ENCODE measurements at places on chromosomes 2 and 18.
A peak's percentile ranks its signal among the peaks of the same experiment; 100 is the strongest.

DNA sequence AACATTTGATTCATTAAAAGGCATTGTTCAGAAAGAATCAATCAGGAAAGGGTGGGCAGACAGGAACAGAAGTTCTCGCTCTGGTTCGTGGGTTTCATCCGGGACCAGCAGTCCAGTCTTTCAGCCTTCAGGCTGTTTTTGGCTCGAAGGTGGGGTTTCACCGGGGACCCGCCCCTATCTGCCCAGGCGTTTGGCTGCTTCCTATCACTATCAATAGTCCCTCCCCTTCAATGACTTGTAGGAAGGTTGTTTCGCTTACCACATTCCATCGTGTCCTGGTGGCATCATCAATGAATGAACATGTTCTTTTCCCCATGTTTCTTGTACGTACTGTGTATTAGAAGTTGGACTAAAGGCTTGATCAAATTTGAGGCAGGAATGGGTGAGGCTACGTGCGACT is 130.3 kb downstream of the NEDD4L start:
- no peak overlapping the region for H3K4me3 ChIP-seq
- no peak for DNase-seq
- H3K4me1 ChIP-seq: no peaks in the 10 kb centered on the region

- H3K4me1 ChIP-seq: no peaks in the 10 kb centered on the region
- H3K36me3 ChIP-seq: no peaks in the 10 kb centered on the region
- H3K27ac ChIP-seq: no peak overlapping the region
- no peak overlapping the region for H3K4me3 ChIP-seq
- no peaks in the 10 kb centered on the region for H3K27me3 ChIP-seq
Observed at GRCh38 chr2:58025150-58025933, 21.3 kb upstream of the VRK2 start.

- no peaks in the 10 kb centered on the region for H3K27me3 ChIP-seq
- H3K4me1 ChIP-seq: no peaks in the 10 kb centered on the region
- DNase-seq: no peak
- H3K4me3 ChIP-seq: no peak overlapping the region
- H3K36me3 ChIP-seq: no peaks in the 10 kb centered on the region
- H3K27ac ChIP-seq: no peak overlapping the region
Observed at GRCh38 chr2:234038076-234038802, 12.3 kb upstream of the SPP2 start.

- H3K4me1 ChIP-seq: no peaks in the 10 kb centered on the region
- no peaks in the 10 kb centered on the region for H3K27me3 ChIP-seq
- no peak for DNase-seq
- H3K27ac ChIP-seq: no peak overlapping the region
- no peaks in the 10 kb centered on the region for H3K36me3 ChIP-seq
Observed at GRCh38 chr2:204505488-204505887, 39.8 kb upstream of the PARD3B start.

DNA sequence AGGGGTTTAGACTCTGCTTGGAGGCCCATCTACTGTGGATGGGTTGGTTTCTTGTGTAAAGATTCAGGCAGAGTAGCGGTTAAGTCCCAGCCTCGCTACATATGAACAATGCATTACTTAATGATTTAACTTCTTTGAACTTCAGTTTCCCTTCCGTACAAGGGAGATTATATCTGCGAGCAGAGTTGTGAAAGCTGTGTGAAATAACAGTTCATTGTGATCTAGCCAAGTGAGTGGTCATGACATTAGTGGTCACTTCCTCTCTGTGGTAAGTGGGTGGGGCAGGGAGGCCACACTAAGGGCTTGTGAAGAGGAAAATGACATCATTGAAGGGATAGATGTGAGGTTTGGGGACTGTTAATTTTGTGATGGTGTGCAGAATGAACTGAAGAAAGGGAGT is 14.1 kb upstream of the MEX3C start:
- DNase-seq: peak; percentile 22
- no peaks in the 10 kb centered on the region for H3K4me1 ChIP-seq
- no peak overlapping the region for H3K4me3 ChIP-seq
- peak overlapping the region; percentile 9 for H3K27ac ChIP-seq
- H3K27me3 ChIP-seq: no peaks in the 10 kb centered on the region
- no peaks in the 10 kb centered on the region for H3K36me3 ChIP-seq

GRCh38 chr2:119958670-119959268 is 54.1 kb upstream of the EPB41L5 start:
- no peak overlapping the region for H3K4me3 ChIP-seq
- DNase-seq: no peak
- H3K27me3 ChIP-seq: no peaks in the 10 kb centered on the region
- no peaks in the 10 kb centered on the region for H3K4me1 ChIP-seq

DNA sequence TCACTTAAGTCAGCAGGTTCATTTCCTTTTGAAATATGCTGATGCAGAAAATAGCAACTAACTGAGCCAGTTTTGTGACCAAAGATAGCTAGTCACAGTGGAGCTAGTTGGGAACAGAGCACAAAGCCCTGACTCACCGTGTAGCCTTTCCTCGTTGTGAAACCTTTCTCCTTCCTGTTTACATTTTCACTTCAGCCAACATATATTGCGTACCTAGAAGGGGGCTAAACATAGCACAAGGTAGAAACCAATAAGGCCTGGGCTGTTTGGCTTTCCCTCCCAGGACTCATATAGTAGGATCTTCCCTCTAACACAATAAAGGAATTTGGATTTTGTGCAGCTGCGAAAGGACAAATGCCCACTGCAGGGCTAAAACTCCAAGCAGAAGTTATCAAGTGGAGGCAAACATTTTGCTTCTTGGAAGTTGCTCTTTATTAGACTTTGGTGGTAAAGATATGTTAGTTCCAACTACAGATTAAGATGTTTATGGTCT is 24.5 kb upstream of the LPIN2 start:
- no peak for DNase-seq
- H3K27me3 ChIP-seq: no peaks in the 10 kb centered on the region
- H3K36me3 ChIP-seq: no peaks in the 10 kb centered on the region
- no peak overlapping the region for H3K4me3 ChIP-seq
- no peak overlapping the region for H3K27ac ChIP-seq

DNA sequence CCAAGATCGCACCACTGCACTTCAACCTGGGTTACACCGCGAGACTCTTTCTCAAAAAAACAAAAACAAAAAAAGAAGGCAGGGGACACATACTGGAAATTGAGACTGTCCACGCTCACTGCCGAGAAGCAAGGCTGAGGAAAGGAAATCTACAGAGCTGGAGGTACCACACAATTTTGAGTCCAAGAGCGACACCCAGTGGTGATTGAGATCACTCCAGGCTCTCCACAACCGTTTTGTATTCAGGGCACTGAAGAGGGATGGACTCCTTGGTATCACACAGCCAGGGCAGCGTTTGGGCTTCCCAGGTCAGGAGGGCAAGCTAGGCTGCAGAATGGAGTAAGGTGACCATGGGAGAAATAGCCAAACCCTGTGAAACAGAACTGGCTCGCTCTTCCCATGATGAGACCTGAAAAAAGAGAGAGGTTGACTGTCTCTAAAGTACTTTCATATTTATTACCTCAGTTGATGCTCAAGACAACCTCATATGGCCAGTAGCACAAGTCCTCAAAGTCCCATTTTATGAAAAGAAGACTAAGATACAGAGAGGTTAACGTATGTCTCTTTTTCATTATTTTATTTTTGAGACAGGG is 74.5 kb upstream of the YPEL5 start:
- no peak overlapping the region for H3K4me3 ChIP-seq
- H3K4me1 ChIP-seq: no peaks in the 10 kb centered on the region
- peaks cover 19% of the 10 kb centered on the region for H3K27me3 ChIP-seq
- no peak overlapping the region for H3K27ac ChIP-seq

GRCh38 chr2:37378411-37378810 is 34.0 kb downstream of the QPCT start:
- no peaks in the 10 kb centered on the region for H3K27me3 ChIP-seq
- H3K4me1 ChIP-seq: peaks cover 7% of the 10 kb centered on the region
- H3K4me3 ChIP-seq: no peak overlapping the region
- H3K27ac ChIP-seq: peak overlapping the region; percentile 6

DNA sequence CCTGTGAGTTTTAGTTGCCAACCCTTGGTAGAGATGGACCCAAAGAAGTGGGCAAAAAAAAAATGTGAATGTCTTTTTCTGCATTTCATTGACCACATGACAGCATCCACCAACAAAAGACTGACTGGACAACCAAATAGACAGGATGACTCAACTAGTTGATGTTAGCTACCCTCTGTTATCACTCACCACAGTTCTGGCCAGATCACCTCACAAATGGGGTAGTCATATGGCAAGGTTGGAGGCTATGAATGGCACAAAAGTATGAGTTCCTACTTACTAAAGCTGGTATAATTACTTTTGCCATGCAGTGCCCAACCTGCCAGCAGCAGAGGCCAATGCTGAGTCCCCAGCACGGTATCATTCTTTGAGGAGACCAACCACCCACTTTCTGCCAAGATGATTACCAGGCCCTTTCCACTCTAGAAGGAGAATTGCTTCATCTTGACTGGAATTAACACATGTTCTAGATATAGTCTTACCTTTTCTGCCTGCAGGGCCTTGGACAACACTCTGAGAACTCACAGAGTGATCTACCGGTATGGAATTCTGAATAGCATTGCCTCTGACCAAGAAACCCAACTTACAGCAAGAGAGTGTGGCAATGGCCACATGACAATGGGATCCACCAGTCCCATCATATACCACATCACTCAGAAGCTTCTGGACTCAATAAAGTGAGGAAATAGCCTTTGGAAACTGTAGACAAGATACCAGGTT is 20.1 kb upstream of the TCF7L1 start:
- DNase-seq: no peak
- no peaks in the 10 kb centered on the region for H3K4me1 ChIP-seq

- no peak overlapping the region for H3K4me3 ChIP-seq
- no peaks in the 10 kb centered on the region for H3K36me3 ChIP-seq
- H3K27ac ChIP-seq: no peak overlapping the region
- peaks cover 5% of the 10 kb centered on the region for H3K4me1 ChIP-seq
- H3K27me3 ChIP-seq: peaks cover 31% of the 10 kb centered on the region
Observed at GRCh38 chr18:5546660-5547059, 2.9 kb upstream of the EPB41L3 start.

DNA sequence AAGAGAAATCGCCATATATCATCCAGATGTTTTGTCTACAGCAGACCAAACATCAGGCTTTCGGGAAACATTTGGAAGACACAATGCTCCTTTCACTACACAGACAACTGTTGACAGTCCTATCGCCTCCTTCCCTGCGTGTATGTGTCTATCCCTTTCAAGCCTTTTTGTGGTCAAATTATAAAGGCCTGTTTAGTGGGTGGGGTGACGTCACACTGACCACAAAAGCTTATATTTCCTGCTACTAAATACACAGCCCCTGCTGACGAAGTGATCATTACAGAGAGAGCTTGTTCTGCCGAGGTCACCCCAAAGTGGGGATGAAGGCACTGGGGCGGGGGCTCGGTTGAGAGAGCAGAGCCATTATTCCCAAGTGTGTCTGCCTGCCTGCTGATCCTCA is 302.7 kb upstream of the TNP1 start:
- no peak overlapping the region for H3K4me3 ChIP-seq
- no peaks in the 10 kb centered on the region for H3K27me3 ChIP-seq
- no peak for DNase-seq
- H3K4me1 ChIP-seq: peaks cover 19% of the 10 kb centered on the region

- no peaks in the 10 kb centered on the region for H3K36me3 ChIP-seq
- DNase-seq: no peak
- H3K4me3 ChIP-seq: no peak overlapping the region
Observed at GRCh38 chr2:9384521-9384920, 38.8 kb downstream of the ITGB1BP1 start.

DNA sequence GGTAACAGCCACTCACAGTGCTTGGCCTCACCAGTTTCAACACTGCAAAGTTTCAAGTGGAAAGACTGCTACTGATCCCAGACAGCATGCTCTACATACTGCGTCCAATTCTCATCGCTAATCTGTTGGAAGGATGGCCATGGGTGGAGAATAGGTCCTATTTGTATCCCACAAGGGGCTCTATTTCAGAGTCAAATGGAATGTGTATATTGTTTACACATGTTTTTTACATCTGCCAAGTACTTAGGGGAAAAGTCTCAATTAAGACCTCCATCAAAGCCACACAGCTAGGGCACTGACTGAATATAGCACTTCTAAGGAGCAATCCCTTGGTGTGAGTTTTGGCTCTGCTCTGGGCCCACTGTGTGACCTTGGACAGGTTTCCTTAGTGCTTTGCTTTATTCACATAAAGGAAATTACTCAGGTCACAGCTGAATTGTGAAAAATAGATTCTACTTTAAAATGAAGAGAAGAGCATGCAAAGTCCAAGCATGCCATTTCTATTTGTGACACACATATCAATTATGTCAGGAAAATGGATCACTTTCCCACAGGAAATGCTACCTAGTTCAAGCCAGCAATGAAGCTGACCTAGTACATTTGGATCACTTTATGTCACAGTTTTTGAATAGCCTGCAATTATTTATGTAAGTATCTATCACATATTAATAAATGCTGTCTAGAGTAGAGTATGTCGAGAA is 112.9 kb upstream of the STK17B start:
- H3K27ac ChIP-seq: no peak overlapping the region
- no peak overlapping the region for H3K4me3 ChIP-seq
- no peak for DNase-seq
- no peaks in the 10 kb centered on the region for H3K36me3 ChIP-seq

DNA sequence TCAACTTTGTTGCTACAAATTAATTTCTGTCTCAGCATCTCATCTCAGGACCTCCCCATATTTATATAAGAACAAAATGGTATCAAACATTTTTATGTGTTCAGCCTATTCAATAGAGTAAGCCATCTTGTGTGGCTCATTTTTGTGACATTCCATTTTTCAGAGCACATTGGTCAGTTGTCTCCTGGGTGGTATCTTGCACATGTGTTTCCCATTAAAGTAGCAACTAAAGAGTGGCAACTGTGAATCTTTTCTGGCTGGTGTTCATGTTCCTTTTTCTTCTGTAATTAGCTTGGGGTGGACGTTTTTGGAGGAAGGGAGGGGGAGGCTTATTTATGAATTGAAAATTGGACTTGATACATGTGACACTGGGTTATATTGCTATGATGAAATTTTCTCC is 45.4 kb upstream of the EFEMP1 start:
- DNase-seq: no peak
- H3K36me3 ChIP-seq: no peaks in the 10 kb centered on the region
- H3K27me3 ChIP-seq: no peaks in the 10 kb centered on the region
- H3K4me3 ChIP-seq: no peak overlapping the region
- H3K27ac ChIP-seq: no peak overlapping the region

- no peaks in the 10 kb centered on the region for H3K36me3 ChIP-seq
- no peaks in the 10 kb centered on the region for H3K4me1 ChIP-seq
- H3K27ac ChIP-seq: no peak overlapping the region
Observed at GRCh38 chr2:145771525-145771924, 1251.6 kb upstream of the ZEB2 start.

- H3K4me3 ChIP-seq: no peak overlapping the region
- H3K27ac ChIP-seq: no peak overlapping the region
- no peaks in the 10 kb centered on the region for H3K27me3 ChIP-seq
- DNase-seq: no peak
Observed at GRCh38 chr18:75472396-75472795, 44.9 kb upstream of the SMIM21 start.

- H3K4me3 ChIP-seq: no peak overlapping the region
- no peak for DNase-seq
- no peaks in the 10 kb centered on the region for H3K36me3 ChIP-seq
- no peaks in the 10 kb centered on the region for H3K4me1 ChIP-seq
Observed at GRCh38 chr2:157329524-157329923, 3.9 kb upstream of the ERMN start.

GRCh38 chr2:118801151-118801550 is 46.3 kb downstream of the EN1 start:
- no peak overlapping the region for H3K4me3 ChIP-seq
- H3K4me1 ChIP-seq: no peaks in the 10 kb centered on the region
- no peak for DNase-seq

All from psoas muscle (tissue), 8 donors.